ENCODE measurements at places on chromosomes 3 and 15. TPM values are rescaled to one million over a fixed set of nuclear protein-coding genes. Genes with fewer than 3 reads are reported as not detected.

- no peak for DNase-seq
Measured at GRCh38 chr3:159626598-159626997, 362.0 kb upstream of the IL12A start.

- DNase-seq: no peak
Measured at GRCh38 chr3:84600703-84601225, 358.0 kb upstream of the CADM2 start.

ZIC1 gene
- not detected for polyA plus RNA-seq

IRAK2 gene
- polyA plus RNA-seq: 37.1 TPM

SENP5 gene
- 8.2 TPM for polyA plus RNA-seq

SLC27A2 gene
- polyA plus RNA-seq: not detected

DNA sequence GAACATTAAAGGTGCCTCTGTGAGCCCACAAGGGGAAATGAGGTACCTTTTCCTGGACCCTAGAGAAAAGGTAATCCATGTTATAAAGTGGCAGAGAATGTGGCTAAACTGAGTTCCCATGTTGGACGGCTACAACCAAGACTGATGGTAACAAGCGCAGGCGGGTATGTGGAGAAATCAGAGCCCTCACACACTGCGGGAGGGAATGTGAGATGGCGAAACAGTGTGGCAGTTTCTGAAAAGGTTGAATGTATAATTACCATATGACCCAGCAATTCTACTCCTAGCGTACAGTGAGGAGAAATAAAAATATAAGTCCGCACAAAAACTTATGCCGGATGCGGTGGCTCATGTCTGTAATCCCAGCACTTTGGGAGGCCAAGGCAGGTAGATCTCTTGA, 24.1 kb upstream of the SHISA5 start:
- DNase-seq: no peak

DNA sequence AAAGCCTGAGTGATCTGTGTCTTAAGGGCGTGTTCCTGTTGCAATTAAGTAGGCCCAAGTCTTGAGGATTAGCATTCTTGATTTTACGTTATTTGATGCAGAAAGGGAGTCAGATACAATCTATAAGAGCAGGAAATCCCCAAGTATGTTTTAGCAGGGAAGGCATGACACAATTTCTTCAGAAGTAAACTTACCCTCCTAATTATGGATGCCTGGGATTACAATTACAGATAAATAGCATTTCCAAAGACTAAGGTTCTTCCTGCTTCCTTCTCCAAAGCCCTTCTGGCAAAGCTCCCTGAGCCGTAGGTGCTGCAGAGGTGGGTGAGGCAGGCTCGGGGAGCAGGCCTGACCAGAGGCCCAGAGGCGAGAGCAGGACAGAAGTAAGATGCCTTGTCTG, 34.9 kb upstream of the ST6GAL1 start:
- DNase-seq: no peak

DNA sequence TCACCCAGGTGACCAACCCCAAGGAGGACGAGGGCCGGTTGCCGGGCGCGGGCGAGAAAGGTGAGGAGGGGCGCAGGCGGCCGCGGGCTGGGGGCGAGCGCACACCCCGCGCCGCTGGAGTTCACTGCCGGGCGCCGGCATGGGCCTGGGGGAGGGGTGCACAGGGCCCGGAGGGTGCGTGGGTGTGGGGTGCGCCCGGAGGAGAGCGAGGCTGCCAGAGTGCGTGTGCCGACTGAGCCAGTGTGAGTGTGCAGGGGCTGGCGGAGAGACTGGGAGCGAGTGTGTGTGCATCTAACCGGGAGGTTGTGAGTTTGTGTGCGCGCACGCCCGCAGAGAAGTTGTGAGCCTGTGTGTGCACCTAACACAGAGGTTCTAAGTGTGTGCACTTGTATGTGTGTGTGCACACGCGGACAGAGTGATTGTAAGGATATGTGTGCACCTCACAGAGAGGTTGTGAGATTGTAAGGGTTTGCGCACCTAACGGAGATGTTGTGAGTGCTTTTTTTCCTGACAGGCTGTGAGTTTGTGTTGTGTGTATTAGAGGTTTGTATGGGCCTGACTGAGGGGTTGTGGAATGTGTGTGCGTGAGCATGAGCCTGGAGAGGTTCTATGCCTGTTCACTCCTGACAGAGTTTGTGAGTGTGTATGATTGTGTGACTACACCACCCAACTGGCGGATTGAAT, 681 bp downstream of the CTDSPL start:
- DNase-seq: no peak

- no peak for DNase-seq
Measured at GRCh38 chr3:99648101-99648500, 9.7 kb downstream of the COL8A1 start.

MYLK gene
- 3.7 TPM for polyA plus RNA-seq

SMAD6 gene
- polyA plus RNA-seq: not detected

SHC4 gene
- polyA plus RNA-seq: 0.19 TPM

DNA sequence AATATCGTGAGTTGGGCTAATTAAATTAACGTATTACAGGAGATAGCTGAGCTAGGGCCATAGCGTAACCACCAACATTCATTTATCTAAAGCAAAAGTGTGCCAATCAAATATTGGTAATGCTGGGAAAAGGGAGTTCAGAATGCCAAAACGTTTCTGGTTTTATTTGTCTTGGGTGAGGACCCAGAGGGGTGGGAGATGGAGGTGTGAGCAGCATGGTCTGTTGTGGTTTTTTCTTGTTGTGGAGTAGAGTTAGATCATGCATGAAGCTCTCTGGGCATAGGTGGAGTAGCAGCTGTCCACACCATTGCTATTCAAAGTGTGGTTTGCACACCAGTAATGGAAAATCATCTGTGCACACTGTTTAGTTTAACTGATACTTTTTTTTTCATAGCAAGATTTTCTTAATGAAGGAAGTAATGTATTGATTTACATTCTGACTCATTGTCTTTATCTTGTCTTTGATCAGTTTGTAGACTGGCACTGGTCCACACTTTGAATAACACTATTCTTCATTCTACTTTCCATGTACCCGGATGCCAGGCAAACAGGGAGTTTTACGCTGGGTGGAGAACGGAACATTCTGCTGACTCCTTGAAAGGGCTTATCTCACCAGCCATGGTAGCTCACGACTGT, 50.8 kb upstream of the CRTC3 start:
- DNase-seq: no peak

- no peak for DNase-seq
Measured at GRCh38 chr3:37024820-37025405, 31.6 kb downstream of the MLH1 start.

DNA sequence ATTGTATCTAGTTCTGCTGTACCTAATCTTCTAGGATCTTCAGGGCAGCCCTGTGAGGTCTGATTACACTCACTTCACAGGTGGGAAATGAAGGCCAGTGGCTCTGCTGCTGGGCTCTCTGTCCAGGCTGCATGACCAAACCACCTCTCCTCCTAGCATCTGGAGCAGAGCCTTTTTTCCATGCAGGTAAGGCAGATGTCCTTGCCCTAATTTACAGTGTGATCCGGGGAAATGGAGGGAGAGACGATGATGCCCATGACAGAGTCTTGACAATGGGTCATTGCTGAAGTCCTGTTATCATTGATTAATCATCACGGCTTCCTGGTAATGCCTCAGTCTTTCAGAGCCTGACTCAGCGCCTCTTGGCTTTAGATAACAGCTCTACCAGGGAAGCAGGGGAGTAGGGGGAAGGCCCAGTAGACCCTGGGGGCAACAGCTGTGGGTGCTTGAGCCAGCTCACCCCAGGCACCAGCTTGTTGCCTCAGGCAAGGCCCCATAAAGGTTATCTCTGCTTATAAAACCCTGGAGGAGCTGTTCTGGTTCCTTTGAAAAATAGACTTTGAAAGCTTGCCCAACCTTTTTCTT, 153.4 kb downstream of the GABRG3 start:
- no peak for DNase-seq

GRCh38 chr3:100080573-100080972, 33.7 kb downstream of the FILIP1L start:
- DNase-seq: no peak

GRCh38 chr3:156772588-156773206, 53.5 kb upstream of the LEKR1 start:
- no peak for DNase-seq

IGF2BP2 gene
- polyA plus RNA-seq: 0.42 TPM

DNA sequence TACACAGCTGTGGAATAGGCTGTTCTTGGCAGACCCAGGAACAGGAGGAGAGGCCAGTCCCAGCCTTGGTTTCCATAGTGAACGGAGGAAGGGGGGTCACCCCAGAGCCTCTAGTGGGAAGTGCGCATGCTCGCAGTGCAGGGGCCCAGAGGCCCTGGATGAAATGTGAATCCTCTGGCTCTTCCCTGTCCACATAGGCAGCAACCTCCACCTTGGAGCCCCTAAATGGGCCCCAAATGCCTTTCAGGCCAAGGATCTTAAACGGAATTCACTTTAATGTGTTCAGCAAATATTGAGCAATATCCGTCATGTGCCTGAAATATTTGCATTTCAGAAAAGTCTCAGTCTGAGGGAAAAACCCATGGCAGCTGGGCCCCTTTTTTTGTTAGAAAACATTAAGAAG, 3.3 kb upstream of the NDN start:
- no peak for DNase-seq

- no peak for DNase-seq
Measured at GRCh38 chr15:67922971-67923945, 83.4 kb upstream of the RNU6-1 start.

APOD gene
- polyA plus RNA-seq: not detected
